ENCODE measurements at places on chromosomes 12 and 14. TPM values are rescaled to one million over a fixed set of nuclear protein-coding genes. Genes with fewer than 3 reads are reported as not detected.

- no peaks in the 10 kb centered on the region for H3K36me3 ChIP-seq
- no peak overlapping the region for H3K27ac ChIP-seq
- DNase-seq: no peak
- no peaks in the 10 kb centered on the region for H3K27me3 ChIP-seq
These were observed 6.4 kb downstream of the ERP27 start for GRCh38 chr12:14931791-14932560.

GRCh38 chr12:72261885-72262284 is 10.3 kb upstream of the TRHDE start:
- peaks cover 8% of the 10 kb centered on the region for H3K36me3 ChIP-seq
- H3K27me3 ChIP-seq: no peaks in the 10 kb centered on the region
- no peak overlapping the region for H3K4me3 ChIP-seq
- DNase-seq: no peak

- H3K36me3 ChIP-seq: no peaks in the 10 kb centered on the region
- H3K4me3 ChIP-seq: no peak overlapping the region
- H3K27ac ChIP-seq: no peak overlapping the region
- no peak for DNase-seq
- H3K4me1 ChIP-seq: no peaks in the 10 kb centered on the region
These were observed 414.3 kb downstream of the NAV3 start for GRCh38 chr12:78244916-78245507.

GRCh38 chr12:124736115-124737039 is 127.3 kb downstream of the SCARB1 start:
- H3K4me1 ChIP-seq: peaks cover 13% of the 10 kb centered on the region
- H3K27me3 ChIP-seq: no peaks in the 10 kb centered on the region
- no peaks in the 10 kb centered on the region for H3K36me3 ChIP-seq

DNA sequence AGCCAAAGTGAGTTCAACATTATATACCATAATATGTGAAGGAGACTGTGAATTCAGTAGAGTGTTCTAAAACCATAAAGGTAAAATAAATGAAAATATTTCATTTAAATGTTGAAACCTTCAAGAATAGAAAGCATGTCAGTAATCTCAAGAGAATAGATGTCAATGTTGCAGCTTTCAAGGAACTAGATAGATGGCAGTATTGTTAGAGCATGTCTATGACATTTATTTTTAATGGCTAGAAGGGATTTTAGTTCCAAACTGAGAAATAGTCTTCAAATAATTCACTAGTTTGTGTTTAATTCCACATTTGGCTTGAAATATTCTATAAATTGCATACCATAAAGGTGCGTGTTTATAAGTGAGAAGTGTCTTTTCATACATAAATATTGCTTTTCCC is 326.5 kb downstream of the FLRT2 start:
- H3K4me1 ChIP-seq: no peaks in the 10 kb centered on the region

GRCh38 chr12:96064966-96065365 is 29.6 kb upstream of the LTA4H start:
- no peaks in the 10 kb centered on the region for H3K27me3 ChIP-seq
- no peak overlapping the region for H3K4me3 ChIP-seq
- no peak for DNase-seq

GRCh38 chr14:31283153-31283552 is 75.6 kb upstream of the HECTD1 start:
- H3K4me1 ChIP-seq: no peaks in the 10 kb centered on the region
- no peak for DNase-seq
- no peak overlapping the region for H3K4me3 ChIP-seq
- H3K27ac ChIP-seq: no peak overlapping the region
- no peaks in the 10 kb centered on the region for H3K27me3 ChIP-seq
- no peaks in the 10 kb centered on the region for H3K36me3 ChIP-seq

DNA sequence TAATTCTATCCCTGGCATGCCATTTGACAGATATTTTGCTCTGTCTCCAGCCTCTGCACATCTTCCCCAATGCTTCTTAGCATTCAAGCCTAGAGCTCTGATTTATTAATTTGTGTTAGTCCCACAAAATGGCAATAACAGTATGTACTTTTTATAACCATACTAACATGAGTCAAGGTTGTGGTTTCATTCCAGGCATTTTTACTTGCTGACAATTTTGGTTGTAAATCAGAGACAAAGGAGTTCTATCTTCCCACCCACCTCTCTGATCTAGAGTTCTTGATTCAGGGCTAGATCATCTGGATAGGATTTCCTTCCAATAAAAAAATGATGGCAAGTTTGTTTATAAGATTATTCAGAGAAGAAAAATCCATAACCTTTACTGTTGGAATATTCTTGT is 18.5 kb upstream of the CISTR start:
- H3K4me1 ChIP-seq: peaks cover 13% of the 10 kb centered on the region
- no peaks in the 10 kb centered on the region for H3K36me3 ChIP-seq
- H3K4me3 ChIP-seq: no peak overlapping the region
- no peaks in the 10 kb centered on the region for H3K27me3 ChIP-seq
- peak; percentile 97 for DNase-seq

DNA sequence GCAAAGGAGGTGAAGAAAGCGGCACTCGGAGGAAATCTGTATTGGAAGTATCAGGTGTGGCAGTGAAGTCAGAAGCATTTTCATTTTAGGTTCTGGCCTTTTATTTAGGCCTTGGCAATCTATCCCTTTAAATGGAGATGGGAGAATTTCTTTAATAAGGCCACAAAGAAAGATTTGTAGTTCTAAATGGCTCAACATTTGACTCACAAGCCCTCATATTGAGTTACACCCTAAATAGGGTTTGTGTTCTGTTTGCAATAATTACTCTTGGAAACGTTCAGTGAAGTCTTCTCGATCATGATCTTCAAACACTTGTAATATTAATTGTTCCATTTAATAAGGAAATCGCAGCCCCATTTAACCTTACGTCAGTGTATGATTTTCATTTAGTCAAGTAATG is 25.3 kb upstream of the TMEM260 start:
- no peak overlapping the region for H3K27ac ChIP-seq
- H3K4me3 ChIP-seq: no peak overlapping the region
- no peaks in the 10 kb centered on the region for H3K4me1 ChIP-seq
- no peaks in the 10 kb centered on the region for H3K36me3 ChIP-seq

Gene LARP4
- 41.7 TPM for total RNA-seq

DNA sequence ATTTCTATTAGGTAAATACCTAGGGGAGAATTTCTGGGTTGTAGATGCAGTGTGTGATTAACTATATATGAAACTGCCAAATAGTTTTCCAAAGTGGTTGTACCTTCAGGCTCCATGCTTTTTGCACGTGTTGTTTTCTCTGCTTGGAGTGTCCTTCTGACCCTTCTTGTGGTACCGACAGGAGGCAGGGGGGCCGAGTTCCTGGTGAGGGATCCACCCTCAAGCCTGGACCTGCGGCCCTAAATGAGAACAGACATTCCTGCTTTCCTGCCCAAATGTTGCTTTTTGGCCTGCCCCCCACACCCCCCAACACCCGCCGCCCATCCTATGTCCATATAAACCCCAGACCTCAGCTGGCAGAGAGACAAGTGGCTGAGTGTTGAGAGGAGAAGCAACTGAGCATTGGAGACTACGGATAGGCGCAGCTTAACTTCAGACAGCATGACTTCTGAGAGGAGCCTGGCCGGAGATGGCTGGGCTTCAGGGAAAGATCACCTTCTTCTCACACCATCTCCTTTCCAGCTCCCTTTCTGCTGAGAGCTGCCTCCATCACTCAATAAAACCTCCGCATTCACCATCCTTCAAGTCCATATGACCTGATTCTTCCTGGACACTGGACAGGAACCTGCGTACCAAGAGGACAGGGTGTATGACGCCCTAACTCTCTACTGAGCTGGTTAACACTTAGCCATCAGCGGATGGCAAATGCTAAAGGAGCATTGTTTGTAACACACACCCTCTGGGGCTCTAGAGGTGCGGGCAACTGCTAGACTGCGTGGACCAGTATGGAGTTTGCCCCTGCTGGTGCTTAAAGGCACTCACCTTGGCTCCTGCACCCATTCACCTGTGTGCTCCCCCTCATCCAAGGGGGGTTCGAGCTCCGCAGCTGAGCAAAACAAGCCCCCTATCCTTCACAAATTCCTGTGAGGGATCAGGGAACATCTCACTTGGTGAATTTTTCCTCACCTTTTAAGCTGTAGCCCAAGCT is 194.7 kb upstream of the FBXO33 start:
- H3K27ac ChIP-seq: no peak overlapping the region
- H3K36me3 ChIP-seq: no peaks in the 10 kb centered on the region

Gene HNRNPC
- total RNA-seq: 548 TPM

Gene AGAP2
- total RNA-seq: 0.28 TPM

- H3K27ac ChIP-seq: no peak overlapping the region
- peaks cover 4% of the 10 kb centered on the region for H3K4me1 ChIP-seq
- H3K36me3 ChIP-seq: no peaks in the 10 kb centered on the region
- no peaks in the 10 kb centered on the region for H3K27me3 ChIP-seq
- DNase-seq: no peak
These were observed 112.9 kb downstream of the TSPAN9 start for GRCh38 chr12:3190101-3190500.

DNA sequence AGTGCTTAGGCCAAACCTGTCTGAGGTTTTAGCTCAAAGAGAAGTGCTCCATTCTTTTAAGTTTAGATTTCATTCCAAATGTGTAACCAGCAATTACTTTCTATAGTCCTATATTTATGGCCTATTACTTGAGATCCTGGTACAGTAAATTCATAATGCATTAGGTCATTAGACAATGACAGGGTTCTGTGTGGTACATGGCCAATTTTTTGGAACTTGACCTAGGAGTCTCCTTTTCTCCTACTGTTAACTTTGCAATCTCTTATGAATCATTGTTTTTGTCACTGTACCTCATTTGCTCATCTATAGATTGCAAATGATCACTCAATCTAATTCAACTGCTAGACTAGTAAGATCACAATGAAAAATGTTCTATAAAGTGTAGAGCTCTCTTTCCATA is 136.7 kb downstream of the PDE3A start:
- no peaks in the 10 kb centered on the region for H3K36me3 ChIP-seq
- no peak overlapping the region for H3K4me3 ChIP-seq
- no peaks in the 10 kb centered on the region for H3K27me3 ChIP-seq
- peak; percentile 21 for DNase-seq
- H3K4me1 ChIP-seq: peaks cover 6% of the 10 kb centered on the region

DNA sequence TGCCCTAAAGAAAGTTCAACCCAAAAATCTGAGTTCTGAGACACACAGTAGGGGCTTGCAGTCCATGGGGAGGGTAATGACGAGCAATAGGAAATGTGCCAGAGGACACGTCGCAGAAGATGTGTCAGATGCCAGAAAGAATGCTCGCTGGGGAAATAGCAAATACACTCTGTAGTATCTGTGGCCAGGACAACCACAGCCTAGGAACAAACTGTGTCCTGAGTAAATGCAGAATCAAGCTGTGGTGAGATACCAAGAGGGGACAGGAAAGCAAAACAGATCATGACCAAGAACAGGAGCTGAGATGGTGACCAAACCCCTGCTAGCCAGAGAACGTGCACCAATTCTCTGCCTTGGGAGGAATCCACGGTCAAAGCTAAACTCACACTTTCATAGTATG is 9.1 kb downstream of the CRACR2A start:
- H3K27ac ChIP-seq: no peak overlapping the region
- H3K4me1 ChIP-seq: no peaks in the 10 kb centered on the region
- H3K36me3 ChIP-seq: no peaks in the 10 kb centered on the region

- DNase-seq: peak; percentile 97
- peaks cover 30% of the 10 kb centered on the region for H3K4me1 ChIP-seq
- no peak overlapping the region for H3K4me3 ChIP-seq
- peak overlapping the region; percentile 35 for H3K27ac ChIP-seq
- no peaks in the 10 kb centered on the region for H3K27me3 ChIP-seq
These were observed 27.9 kb downstream of the RHOF start for GRCh38 chr12:121765573-121765972.

DNA sequence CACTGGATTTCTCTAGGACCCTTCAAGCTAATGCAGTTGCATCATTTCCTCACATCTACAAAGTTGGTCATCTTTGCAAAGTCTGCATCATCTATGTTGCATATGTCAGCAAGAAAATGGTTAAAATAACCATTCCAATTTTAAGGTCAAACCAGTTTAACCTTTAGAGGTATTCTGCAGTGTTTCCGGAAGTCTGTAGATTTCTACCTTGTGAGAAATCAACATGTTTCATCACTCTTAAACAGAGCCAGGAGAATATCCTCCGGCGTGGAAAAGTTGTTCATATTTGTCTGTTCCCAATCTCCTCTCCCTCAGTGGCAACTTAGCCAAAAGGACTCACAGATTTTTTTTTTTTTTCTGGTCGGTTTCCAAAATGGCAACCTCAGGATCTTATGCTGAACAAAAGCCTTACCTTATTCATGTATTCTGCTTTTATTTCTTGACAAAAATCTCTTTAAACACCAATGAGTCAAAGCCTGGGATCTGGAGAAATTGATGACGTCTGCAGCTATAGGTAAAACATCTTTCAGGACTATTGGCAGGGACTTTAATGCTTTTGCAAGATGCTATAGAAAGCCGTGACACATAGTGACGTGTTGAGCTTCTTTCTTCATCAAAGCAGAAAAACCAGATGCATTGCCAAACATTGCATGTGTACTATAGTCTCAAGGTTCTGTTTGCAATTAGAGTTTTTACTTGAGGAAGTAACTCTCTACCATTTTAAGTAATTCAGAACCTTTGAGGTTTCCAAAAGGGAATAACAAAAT is 16.0 kb upstream of the CDK17 start:
- no peak overlapping the region for H3K4me3 ChIP-seq
- no peaks in the 10 kb centered on the region for H3K36me3 ChIP-seq
- H3K27me3 ChIP-seq: no peaks in the 10 kb centered on the region
- DNase-seq: peak; percentile 95
- H3K4me1 ChIP-seq: peaks cover 9% of the 10 kb centered on the region

DNA sequence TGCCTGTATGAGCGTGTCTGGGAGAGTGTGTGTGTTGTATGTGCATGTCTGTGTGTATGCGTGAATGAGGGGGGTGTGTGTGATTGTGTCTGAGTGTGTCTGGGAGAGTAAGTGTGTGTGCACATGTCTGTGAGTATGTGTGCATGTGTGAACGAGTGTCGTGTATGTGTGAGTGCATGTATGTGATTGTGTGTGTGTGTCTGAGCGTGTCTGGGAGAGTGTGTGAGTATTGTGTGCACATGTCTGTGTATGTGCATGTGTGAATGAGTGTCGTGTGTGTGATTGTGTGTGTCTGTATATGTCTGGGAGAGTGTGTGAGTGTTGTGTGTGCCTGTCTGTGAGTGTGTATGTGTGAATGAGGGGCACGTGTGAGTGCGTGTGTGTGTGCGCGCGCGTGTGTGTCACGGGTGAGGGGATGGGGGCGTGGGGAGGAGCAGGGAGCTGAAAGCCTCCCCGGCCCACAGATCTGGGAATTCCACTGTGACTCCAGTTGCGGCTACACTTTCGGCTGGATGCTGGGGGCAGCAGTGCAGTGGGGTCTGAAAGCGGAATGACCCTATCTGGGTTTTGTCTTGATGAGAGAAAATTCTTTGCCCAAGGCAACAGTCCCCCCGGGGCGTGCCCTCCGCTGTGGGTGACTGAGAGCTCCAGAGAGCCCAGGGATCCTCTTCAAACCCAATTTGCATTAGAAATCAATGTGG is 138.1 kb upstream of the MED13L start:
- no peaks in the 10 kb centered on the region for H3K36me3 ChIP-seq
- H3K4me3 ChIP-seq: no peak overlapping the region
- no peaks in the 10 kb centered on the region for H3K27me3 ChIP-seq
- peaks cover 5% of the 10 kb centered on the region for H3K4me1 ChIP-seq
- H3K27ac ChIP-seq: no peak overlapping the region
- DNase-seq: no peak

Gene SERPINA1
- total RNA-seq: 0.56 TPM

Gene FAIM2
- 0.83 TPM for total RNA-seq

GRCh38 chr14:74552623-74553022 is 59.1 kb downstream of the ISCA2 start:
- no peaks in the 10 kb centered on the region for H3K27me3 ChIP-seq
- H3K4me3 ChIP-seq: no peak overlapping the region
- peaks cover 24% of the 10 kb centered on the region for H3K4me1 ChIP-seq
- peaks cover 4% of the 10 kb centered on the region for H3K36me3 ChIP-seq
- DNase-seq: peak; percentile 50

Gene C1R
- 38.4 TPM for total RNA-seq

GRCh38 chr12:125023065-125023464 is 29.6 kb downstream of the BRI3BP start:
- H3K4me1 ChIP-seq: no peaks in the 10 kb centered on the region

Data from IMR-90 (cell line).